ENCODE measurements at places on chromosomes 2 and 18.

DNA sequence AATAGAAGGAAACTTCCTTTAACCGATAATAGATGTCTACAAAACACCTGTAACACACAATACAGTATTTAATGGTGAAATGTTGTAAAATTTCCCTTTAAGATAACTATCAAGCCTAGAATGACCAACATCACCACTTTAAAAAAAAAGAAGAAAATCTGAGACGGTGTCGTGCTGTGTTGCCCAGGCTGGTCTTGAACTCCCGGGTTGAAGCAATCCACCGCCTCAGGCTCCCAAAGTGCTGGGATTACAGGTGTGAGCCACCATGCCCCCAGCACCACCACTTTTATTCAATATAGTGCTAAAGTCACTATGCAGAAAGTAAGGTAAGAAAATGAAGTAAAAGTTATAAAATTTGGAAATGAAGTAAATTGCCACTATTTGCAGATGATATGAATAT is 96.9 kb downstream of the MYOM1 start:
- no peak for DNase-seq

- no peak for DNase-seq
Measured at GRCh38 chr2:162243294-162243693, at the start of gene FAP. TSS of gene FAP (minus strand) at chr2:162243445. CDS start at chr2:162243327, 118 bp downstream.

DNA sequence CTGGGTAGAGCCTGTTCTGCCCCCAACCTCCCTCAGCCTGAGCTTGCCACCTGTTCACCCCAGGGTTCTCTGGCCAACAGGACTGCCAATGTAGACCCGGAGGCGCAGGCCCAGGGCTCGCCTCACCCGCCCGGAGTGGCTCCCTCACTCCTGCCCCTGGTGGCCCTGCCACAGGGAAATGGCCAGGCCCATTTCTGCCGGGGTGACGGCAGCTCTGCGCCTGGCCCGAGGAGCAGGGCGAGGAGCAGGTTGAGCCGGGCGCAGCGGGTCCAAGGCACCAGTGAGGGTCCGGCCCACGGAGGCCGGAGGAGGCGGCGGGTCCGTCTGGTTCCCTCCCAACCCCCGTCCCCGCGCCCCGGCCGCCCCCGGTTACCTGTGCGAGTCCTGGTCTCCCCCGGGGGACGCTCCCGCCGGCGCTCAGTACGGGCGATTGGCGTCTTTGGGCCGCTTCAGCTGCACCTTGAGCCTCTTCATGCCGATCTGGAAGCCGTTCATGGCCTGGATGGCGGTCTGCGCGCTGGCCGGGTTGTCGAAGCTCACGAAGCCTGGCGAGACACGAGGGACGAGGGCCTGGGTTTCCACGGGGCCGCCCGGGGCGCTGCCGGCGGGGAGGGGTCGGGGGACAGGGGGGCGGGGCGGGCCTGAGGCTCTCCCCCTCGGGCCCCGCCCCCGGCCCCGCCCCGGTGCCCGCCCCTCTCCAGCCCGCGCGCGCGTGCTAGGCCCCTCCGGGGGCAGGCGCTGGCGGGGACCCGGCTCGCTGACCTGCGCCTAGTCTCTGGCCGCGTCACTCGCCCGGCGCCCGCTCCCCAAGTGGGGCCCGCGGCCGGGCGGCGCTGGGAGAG is 312.0 kb downstream of the CELF4 start:
- DNase-seq, result peak; percentile 78

DNA sequence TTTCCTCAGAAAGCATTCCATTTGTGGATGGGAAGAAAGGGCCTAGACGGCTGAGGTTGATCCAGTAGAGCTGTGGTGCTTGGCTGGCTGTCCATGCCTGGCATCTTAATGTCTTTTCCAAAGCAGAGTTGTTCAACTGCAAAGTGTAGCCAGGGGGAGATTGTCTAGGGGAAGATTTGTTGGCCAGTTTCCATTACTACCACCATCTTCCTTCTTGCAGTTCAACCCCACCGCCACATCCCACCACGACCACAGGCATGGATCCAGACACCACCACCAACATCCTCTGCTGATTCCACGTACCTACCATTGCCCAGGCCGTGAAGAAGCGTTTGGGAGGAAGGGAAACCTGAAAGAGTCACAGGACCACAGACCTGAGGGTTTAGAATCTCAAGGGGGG is 50.7 kb upstream of the HAAO start:
- DNase-seq, result no peak

- peak; percentile 63 for DNase-seq
Measured at GRCh38 chr2:3827673-3828575, 124.5 kb downstream of the DCDC2C start.

DNA sequence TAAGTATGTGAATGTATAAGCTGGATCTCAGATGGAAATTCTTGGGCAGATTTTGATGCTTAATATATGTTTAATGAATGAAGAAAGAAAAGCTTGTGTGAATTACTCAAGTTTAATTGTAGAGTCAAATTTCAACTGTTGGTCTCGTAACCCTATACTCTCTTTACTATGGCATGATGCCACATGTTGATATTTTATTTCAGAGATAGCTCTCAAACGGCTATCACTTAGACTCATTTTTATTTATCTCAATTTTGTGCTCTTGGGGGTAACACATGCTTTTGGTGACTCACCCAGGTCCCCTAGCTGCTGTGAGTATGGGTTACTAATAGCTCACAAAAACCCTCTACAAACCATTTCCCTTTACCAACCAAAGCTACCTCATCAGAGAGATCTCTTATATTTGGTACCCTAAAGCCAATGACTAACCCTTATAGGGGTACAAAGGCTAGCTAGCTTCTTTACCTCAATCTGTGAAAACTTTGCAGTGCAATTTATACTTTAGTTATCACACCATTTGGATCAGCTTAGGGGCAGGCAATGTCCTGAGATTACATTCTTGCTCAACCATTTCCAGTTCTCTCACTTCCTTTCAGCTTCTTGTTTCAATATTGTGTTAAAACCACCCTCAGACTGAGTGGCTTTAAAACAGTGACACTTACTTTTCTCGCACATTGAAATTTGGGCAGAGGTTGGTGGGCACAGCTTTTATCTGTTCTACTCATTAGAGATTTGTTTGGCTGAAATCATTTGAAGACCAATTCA is 240.3 kb downstream of the CDH7 start:
- DNase-seq, result no peak

- peak; percentile 69 for DNase-seq
Measured at GRCh38 chr2:85601771-85602475, 575 bp downstream of the TMEM150A start.

- no peak for DNase-seq
Measured at GRCh38 chr2:47503481-47504070, 100.6 kb downstream of the MSH2 start.

DNA sequence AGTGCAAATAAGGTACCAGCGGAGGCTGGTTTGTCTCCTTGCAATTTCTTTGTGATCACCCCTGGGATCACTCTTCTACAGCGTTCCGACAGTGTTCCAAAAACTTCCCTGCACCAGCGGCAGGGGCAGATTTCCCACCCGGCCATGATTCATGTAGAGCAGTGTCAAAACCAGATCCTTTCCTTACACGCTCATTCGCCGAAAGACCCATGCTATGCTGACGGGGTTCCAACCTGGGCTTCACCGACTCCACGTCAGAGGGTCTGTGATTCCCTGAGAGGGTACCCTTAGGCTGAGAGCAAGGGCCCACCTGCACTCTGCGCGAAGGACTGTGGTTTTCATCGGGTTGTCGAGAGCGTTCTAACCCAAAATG is 423 bp upstream of the TTC27 start:
- DNase-seq, result no peak
